NCI-H187 (cell line): ENCODE measurements at places on chromosomes 1 and 21.

DNA sequence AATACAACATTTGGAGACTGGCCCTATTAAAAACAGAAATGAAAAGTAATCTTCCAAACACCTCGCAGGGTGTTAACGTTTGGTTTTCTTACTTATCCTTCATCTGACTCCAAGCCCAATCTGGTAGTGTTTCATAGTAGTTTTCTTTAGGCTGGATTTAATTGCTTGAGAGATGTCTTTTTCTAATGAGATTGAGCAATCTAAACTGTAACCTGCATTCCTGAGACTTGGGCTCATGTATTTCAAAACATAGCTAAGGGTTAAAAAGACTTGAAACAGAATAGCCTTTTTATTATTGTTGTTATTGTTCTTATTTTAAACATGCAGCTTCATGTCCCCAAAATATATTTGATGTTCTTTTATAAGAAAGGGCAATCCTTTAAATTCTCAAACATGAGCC is 278.9 kb downstream of the TGFB2 start:
- DNase-seq: no peak

DNA sequence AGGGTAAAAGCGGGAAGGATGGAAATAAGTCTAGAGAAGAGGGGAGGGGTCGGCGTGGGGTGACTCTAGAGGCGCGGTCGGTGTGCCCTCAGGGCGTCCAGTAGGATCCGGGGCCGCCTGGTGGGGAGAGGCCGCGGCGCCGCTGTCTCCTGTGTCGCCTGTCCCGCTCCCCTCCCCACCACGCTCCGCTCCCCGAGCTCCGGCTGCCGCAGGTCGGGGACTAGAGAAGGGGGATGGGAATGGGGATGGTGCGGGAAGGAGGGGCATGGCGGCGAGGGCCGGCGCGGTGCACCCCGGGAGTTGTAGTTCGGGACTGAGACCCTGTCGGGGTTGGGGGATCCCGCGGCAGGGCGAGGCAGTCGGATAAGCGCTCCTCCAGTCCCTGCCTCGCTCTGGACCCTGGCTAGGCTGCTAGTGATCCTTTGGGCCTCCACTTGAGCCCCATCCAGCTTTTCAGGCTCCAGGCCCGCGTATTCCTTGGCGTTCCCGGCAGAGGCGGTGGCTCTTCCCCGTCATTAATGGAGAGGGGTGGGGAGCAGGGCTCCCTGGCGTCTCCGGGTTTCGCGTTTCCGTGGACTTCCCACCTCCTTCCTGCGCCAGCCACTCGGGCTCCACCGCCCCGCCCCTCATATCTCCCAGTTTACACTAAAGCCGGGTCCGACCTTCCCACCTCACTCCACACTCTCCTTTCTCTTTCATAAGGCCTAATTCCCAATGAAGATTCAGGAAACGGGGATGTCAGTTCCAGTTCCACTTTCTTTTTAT is at the start of gene ENTREP3:
ENTREP3 (minus strand) TSS at position 241 of the 765 bp plus-strand sequence. CDS start 606 bp downstream, outside the sequence.
- peak; percentile 94 for DNase-seq

DNA sequence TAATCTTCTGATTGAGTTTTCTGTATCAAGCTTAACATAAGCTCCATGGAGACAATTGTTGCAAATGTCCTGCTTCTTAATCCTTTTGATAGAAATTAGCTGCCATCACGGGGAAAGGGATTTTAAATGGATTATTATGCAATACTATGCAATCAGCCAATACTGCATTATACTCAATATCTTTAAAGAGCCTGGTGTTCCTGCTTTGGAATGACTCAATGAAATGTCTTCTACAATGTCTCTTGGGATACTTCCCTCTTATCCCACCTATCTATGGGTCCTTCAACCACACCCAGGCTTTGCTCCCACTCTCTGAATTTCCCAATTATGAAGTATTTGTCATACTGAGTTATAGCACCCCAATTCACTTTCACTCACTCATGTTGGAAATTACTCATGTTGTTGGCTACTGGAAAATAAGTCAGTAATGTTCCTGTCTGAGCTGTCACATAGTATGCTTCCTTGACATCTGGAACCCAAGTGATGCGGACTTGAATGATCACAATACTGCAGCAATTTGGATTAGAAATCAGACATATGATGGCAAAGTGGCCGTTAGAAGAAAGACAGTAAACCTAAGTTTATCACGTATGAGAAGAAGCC is 85.0 kb downstream of the TPR start:
- no peak for DNase-seq

- no peak for DNase-seq
Measured at GRCh38 chr1:19199969-19200604, 10.0 kb downstream of the UBR4 start.

GRCh38 chr1:225845571-225846259 is 35.8 kb downstream of the EPHX1 start:
- DNase-seq: no peak

DNA sequence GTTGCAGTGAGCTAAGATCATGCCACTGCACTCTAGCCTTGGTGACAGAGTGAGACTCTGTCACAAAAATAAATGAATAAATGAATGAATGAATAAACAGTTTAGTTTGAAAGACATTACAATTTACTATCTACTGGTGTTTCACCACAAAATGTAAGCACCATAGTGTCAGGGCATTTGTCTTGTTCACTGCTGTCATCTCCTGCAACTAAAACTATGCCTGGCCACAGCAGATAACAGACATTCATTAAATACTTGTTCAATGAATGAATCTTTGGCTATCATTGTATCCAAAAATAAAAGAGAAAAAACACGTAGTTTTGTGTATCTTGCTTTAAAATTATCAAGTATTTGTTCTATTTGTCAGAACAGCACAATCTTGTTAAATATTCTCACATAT is 32.5 kb downstream of the SASS6 start:
- no peak for DNase-seq
